ENCODE measurements at places on chromosomes 3 and 15.

GRCh38 chr3:177330779-177331178 is 133.5 kb upstream of the TBL1XR1 start:
- DNase-seq: no peak

DNA sequence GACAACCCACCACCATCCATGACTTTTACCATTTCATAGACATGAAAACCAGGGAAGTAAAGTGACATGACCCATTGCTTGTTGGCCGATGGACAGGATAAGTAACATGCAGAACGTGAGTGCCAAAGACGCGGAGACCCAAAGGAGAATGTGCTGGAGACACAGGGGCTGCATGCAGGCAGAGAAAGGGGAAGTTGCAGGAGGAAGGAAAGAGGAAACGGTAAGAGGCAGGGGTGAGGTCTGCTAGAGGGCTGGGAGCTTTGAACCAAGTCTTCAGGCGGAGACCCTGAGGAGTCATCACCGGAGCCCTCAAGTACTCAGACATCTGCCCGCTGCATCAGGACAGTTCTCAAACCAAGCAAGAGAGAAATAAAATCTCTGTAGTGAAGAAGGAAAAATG is 34.9 kb downstream of the MAGEF1 start:
- DNase-seq: no peak

GRCh38 chr3:151168269-151169094 is 34.5 kb downstream of the GPR171 start:
- peak; percentile 63 for DNase-seq

- DNase-seq: no peak
These were observed 642.3 kb downstream of the RBMS3 start for GRCh38 chr3:29922992-29923746.

DNA sequence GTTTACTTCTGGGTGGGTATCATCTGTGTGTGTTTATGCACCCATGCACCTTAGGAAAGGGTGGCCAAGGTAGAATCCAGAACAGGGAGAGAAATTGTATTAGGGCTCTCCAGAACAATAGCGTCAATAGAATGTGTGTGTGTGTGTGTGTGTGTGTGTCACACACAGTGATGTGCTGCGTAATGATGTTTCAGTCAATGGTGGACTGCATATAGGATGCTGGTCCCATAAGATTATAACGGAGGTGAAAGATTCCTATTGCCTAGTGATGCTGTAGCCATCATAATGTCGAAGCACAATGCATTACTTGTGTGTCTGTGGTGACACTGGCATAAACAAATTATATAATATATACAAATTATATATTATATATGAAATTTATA is 69.3 kb upstream of the PRR23C start:
- no peak for DNase-seq

GRCh38 chr3:155664925-155665695 is 79.8 kb downstream of the PLCH1 start:
- no peak for DNase-seq

GRCh38 chr3:108209579-108209978 is 12.6 kb downstream of the IFT57 start:
- DNase-seq: no peak

DNA sequence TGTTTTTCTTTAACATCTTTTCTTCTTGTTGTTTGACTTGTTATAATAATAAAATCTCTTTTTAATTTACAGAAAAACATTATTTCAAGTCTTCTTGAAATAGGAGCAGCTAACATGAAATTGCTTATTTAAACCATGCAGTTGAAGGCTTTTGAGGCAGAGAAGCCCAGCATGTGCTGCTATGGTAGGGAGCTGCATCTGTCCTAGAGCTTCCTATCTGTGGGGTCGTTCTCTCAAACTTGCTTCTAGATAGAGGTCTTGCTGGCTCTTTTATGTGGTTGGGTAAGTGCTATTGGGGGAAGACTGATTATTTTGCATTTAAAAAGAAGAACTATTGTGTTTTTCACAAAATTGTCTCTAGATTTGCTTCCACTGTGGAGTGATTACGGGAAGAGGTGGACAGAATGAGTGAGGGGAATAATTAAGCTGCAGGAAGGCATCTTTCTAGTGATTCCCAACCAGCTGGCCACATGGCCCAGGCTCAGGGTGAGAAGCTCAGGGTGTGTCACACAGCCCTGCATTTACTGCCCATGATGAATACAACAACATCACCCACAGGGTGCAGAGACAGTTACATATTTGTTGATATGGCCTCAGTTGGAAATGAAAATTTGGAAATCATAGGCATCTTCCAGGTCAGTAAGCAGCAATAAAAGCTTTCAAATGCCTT is 98.7 kb downstream of the CHST2 start:
- no peak for DNase-seq

GRCh38 chr3:165446555-165446954 is 250.4 kb upstream of the SLITRK3 start:
- DNase-seq: no peak

GRCh38 chr3:147618691-147619090 is 209.5 kb downstream of the ZIC1 start:
- no peak for DNase-seq

- peak; percentile 46 for DNase-seq
These were observed 407.3 kb upstream of the ONECUT1 start for GRCh38 chr15:53197426-53197839.

GRCh38 chr15:64938192-64938591 is 26.5 kb downstream of the ANKDD1A start:
- no peak for DNase-seq

DNA sequence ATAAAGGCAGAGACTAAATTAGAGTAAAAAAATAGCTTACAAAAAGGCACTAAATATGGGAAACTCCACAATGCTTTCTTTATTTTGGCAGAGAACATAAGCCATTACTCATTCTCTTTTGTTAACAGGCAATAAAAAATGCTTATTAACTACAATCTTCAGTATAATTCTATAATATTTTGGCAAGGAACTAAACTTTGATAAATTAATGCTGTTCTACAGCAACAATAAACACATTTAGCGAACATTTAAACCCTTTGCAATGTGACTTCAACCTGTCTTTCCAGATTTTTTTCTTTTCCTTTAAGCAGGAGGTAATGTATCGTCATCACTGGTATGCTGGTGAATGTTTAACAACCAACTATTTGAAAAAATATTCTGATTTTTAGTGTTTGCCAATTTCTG is 42.2 kb upstream of the POU1F1 start:
- no peak for DNase-seq

GRCh38 chr15:77634266-77634962 is 1.7 kb upstream of the LINGO1 start:
- peak; percentile 80 for DNase-seq

- DNase-seq: no peak
These were observed 61.4 kb downstream of the ARNT2 start for GRCh38 chr15:80465626-80466005.

- no peak for DNase-seq
These were observed 34.7 kb downstream of the SCN5A start for GRCh38 chr3:38614651-38615352.

GRCh38 chr15:63318344-63318743 is 40.9 kb downstream of the APH1B start:
- DNase-seq: no peak

GRCh38 chr3:50297896-50298725 is 1.1 kb downstream of the HYAL3 start:
- DNase-seq: no peak

- DNase-seq: no peak
These were observed 79.7 kb downstream of the FBN1 start for GRCh38 chr15:48565560-48566482.

- peak; percentile 30 for DNase-seq
These were observed 39.9 kb downstream of the FEM1B start for GRCh38 chr15:68317281-68318007.
